ENCODE measurements at places on chromosomes 12 and 14. TPM values are rescaled to one million over a fixed set of nuclear protein-coding genes. Genes with fewer than 3 reads are reported as not detected.
A peak's percentile ranks its signal among the peaks of the same experiment; 100 is the strongest.

GRCh38 chr14:88856786-88857366 lies 32.4 kb downstream of the TTC8 start:
- peak; percentile 5 for DNase-seq

The SPTB gene
- total RNA-seq, result not detected

DNA sequence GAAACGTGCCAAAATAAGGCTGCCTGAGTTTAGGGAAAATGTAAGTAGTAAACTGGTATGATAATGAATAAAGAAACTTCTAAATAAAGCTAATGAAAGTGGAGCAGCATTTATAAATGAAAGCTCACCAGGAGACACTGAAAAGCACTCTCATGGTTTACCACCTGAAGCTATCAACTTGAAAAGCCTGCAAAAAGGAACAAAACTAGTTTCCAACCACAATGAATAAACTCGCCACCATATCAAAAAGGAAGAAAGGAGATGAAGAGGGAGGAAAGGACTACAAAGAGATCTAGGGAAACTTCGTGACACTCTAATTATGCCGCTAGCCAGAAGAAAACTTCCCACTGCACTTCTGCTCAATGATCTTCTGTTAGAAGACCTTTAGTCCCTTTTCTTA lies 66.7 kb downstream of the MED13L start:
- DNase-seq, result no peak

The NOS1 gene
- total RNA-seq, result not detected

DNA sequence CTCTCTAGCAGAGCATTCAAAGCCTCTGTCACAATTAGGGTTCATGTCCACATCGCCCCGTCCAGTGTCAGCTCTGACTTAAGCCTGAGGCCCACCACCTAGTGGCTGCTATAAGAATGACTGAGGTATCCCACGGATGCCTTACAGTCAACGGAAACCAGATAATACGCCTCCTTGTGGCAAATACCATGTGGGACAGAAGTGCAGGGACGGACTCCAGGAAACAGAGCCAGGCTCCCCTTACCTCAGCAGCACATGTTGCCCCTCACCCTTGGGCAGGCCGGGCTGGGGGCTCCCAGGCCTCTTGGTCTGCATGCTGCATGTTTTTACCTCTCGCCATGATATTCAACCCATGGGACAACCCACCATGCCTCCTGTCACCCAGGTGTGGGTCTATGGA lies 86.3 kb downstream of the VWF start:
- peak; percentile 35 for DNase-seq

GRCh38 chr14:99579903-99580571 lies 24.0 kb downstream of the CCDC85C start:
- DNase-seq, result peak; percentile 82

The MYH6 gene
- not detected for total RNA-seq

The RAPGEF3 gene
- total RNA-seq, result 6.1 TPM

DNA sequence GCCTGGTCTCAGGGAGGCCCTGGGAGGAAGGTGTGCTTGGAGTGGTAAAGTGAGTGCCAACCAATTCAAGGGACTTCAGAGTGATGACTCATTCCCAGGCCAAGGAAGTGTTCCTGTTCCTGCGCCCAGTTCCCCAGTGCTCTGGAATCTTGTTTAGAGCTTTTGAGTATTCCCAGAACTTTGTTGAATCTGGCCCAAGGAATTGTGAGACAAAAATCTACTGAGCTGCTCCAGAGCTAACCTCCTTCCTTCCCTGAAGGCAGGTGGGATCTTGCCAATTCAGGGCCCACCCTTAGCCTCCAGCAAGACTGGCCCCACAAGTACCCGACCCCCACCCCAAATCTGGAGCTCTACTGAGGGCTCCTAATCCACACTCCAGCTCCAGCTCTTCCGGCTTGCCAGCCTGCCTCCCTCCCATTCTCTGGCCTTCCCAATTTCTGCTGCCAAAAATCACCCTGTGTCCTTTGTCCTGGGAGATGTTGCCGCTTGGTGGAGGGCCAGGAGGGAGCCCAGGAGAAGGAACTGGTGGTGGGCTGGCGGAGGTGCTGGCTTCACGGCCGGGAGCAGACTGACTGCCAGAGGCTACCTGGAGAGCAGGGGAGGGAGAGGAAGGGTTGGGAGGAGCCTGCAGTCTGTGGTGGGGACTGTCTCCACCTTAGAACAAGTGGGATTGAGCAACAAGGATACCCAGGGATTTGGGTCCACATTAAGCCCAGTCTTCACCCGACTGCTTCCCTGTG lies 2.0 kb upstream of the ATN1 start:
- DNase-seq, result peak; percentile 85

DNA sequence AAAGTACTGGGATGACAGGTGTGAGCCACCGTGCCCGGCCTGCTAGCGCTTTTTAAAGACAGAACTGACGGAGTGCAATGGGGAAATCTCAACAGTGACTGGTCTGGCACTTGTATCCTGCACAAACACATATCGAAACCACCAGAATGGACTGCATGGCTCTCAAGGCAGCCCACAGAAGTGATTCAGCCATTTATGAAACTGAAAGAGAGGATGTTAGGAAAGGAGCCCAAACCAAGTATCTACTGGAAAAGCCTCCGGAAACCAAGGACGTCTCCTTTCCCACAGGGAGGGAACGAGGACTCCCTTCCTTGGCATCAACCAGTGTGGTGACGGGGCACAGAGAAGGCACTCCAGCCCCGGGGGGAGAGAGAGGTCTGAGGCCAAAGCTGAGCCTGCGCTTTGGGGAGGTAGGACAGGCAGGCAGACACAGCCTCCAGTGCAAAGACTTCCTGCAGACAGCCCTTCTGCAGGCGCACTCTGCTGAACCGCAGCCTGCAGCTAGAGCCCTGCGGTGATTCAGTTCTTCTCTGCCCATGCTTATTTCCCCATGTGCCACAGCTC lies 16.5 kb downstream of the SLC15A4 start:
- DNase-seq, result peak; percentile 77

- peak; percentile 20 for DNase-seq
Observed at GRCh38 chr14:106372870-106373652, 846.7 kb downstream of the TMEM121 start.

The KLHL33 gene
- not detected for total RNA-seq

The GCH1 gene
- total RNA-seq, result 1.1 TPM

GRCh38 chr14:22531451-22532344 lies 57.3 kb downstream of the DAD1 start:
- no peak for DNase-seq

The MEG3 gene
- not detected for total RNA-seq

The IL22 gene
- total RNA-seq, result not detected

The HHIPL1 gene
- total RNA-seq, result not detected

- peak; percentile 95 for DNase-seq
Observed at GRCh38 chr12:10716704-10717315, 6.3 kb downstream of the YBX3 start.

The KRT79 gene
- total RNA-seq, result not detected

- DNase-seq, result no peak
Observed at GRCh38 chr14:40806471-40806870, 800.2 kb upstream of the LRFN5 start.

GRCh38 chr14:45181806-45182205 lies 46.1 kb downstream of the FANCM start:
- no peak for DNase-seq

- DNase-seq, result no peak
Observed at GRCh38 chr12:53966085-53966384, 6.9 kb upstream of the HOXC11 start.

Data from MG63 (cell line).